ENCODE measurements at places on chromosomes 5 and 9.

DNA sequence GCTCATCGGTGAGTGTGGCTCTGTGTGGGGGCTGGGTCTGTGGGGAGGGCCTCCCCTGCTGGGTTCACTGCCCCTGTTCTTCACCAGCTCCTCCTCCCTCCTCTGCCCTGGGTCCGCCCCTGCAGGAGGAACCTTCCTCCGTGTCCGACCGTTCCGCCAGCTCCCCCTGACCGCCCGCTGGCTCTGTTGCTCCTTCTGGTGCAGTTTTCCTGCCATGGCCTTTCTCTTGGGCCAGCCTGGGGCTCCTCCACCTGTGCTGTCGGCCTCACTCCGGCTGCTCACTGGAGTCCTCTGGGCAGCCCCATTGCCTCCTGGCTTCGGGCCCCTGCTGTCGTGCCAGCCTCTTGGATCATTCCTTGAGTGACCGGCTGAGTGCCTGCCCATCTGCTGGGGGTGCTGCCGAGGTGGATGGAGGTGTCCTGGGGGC lies 12.3 kb downstream of the RNU6ATAC start:
- DNase-seq, result no peak

- no peak for DNase-seq
Measured at GRCh38 chr5:160774666-160775315, 77.2 kb downstream of the ATP10B start.

GRCh38 chr5:150411245-150411979 lies 1.3 kb downstream of the CD74 start:
- DNase-seq, result peak; percentile 83

- no peak for DNase-seq
Measured at GRCh38 chr5:5373351-5373989, 49.0 kb upstream of the ICE1 start.

GRCh38 chr5:132526290-132526973 lies 16.9 kb downstream of the IL5 start:
- peak; percentile 83 for DNase-seq

Measured in hematopoietic multipotent progenitor cell treated with erythropoietin and hydrocortisone succinate and interleukin-3 and kit ligand, for 6 days (in vitro differentiated cells).